ENCODE measurements at places on chromosomes 13 and 19. TPM values are rescaled to one million over a fixed set of nuclear protein-coding genes. Genes with fewer than 3 reads are reported as not detected.
A peak's percentile ranks its signal among the peaks of the same experiment; 100 is the strongest.

GRCh38 chr13:41199526-41199925, 5.2 kb upstream of the KBTBD7 start:
- no peak for DNase-seq

GRCh38 chr13:46565808-46566750, 13.1 kb downstream of the LRCH1 start:
- no peak for DNase-seq

DNA sequence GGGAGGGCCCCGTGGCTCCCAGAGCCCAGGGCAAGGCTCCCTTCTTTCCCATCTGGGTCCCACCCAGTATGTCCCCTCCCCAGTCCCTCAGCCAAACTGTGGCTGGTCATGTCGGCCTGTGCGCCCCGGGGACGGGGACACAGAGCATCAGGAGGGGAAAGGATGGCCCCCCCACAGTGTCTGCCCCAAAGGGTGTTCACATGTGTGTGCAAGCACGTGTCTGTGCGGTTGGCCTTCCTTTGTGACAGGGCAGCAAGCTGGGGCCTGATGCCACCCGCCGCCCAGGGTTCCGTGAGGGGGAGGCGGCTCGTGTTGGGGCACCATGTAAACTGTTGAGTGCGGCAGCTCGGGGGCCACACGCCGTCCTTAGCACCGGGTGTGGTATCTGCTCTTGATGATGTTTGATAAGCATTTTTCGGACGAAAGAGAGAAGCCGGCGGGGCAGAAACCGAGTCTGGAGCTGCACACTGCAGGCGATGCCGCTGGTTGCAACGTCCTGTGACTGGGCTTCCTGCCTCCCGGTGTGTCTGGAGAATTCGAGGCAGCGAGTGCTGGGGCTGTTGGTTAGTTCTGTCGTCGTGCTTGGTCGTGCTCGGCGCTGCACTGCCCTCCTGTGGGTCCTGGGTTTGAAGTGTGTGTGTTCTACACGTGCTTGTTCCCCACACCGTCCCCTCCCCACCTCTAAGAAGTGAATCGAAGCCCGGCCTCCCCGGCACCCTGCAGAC, 18.4 kb downstream of the GNA11 start:
- no peak for DNase-seq

DNA sequence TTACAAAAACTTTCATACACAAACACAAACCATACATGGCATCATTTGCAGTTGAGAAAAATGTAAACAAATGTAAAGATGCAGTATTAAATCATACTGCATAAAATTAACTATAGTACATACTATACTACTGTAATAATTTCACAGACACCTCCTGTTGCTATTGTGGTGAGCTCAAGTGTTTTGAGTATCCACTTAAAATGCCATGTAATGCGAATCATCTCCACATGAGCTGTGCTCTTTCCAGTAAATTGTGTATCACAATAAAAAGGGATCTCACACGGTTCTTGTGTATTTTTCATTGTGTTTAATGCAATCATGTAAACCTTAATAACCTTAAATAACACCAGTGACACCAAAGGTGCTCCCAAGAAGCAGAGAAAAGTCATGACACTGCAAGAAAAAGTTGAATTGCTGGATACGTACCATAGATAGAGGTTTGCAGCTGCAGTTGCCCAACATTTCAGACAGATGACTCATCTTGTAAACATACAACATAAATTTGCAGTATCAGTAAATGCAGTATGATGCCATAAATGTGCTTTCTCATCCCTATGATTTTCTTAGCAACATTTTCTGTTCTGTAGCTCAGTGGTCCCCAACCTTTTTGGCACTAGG, 166.6 kb downstream of the RAP2A start:
- DNase-seq = no peak

DNA sequence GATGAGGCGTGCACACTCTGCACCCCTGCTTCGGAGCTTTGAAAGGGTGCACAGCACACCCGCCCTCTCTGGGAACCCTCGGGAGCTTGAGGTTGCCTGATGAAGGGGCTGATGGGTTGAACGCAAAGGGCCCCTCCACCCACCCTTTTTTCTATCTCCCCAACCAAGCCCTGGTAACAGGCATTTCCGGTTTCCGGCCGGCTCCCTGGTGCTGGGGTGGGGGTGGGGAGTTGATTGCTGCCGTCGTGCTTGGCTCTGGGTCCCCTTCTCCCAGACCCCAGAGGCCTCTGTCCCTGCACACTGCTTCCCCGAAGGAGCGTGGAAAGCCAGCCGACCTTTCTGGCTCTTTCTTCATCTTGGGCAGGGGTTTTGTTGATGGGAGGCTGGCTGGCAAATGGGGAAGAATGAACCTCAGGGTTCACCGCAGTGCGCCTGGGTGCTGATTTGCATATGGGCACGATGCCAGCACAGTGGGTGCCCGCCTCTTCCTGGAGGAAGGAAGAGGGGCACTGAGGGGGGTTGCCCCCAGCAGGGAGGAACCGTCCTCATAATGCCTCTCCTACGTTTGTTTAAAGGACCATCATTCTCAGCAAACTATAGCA, 29.1 kb downstream of the VAV1 start:
- peak; percentile 90 for DNase-seq

The LYPD3 gene
- total RNA-seq = 3.0 TPM

The NLRP9 gene
- total RNA-seq = not detected

The TNNI3 gene
- total RNA-seq = 0.14 TPM

The FLT1 gene
- 4.3 TPM for total RNA-seq

The OR7A5 gene
- total RNA-seq = not detected

The ZFR2 gene
- 0.33 TPM for total RNA-seq

The SULT2B1 gene
- total RNA-seq = 0.09 TPM
